ENCODE measurements at places on chromosomes 5 and 9.

GRCh38 chr9:133726401-133727276 is 11.5 kb downstream of the SARDH start:
- DNase-seq, result peak; percentile 49

GRCh38 chr5:96335873-96336272 is 97.2 kb downstream of the PCSK1 start:
- DNase-seq, result no peak

GRCh38 chr5:2024986-2025721 is 142.4 kb upstream of the IRX4 start:
- DNase-seq, result no peak

GRCh38 chr5:87127426-87127825 is 140.3 kb upstream of the RASA1 start:
- no peak for DNase-seq

DNA sequence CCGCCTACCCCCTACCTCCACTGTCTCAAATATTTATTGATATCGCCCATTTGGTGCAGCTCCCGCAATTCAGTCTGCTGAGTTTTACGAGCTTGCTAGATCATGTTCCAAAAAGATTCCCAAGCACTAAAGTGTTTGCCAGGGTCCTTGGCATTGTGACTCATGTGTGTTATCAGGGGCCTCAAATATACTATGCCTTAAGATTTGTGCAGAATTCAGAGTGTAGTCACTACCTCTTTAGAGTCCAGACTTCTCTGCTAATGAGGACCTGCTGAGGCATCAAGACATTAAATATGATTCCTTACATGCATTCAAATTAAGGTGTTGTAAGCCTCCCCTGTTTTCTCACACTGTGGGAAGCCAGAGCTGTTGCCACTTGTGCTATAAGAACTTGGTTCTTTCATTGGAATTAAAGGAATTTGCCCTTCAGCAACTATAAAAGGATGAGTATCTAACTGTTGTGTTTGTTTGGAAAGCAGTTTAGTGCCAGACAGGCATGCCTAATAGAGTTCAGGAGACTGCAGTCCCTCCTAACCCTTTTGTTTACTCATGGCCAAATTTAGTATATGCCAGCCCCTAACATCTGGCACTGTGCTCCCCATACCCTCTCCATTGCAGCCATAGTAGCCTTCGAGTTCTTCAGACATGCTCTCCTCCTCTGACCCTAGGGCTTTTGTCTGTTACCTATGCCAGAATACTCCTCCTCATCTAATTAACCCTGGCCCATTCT is 316.4 kb downstream of the NR3C1 start:
- no peak for DNase-seq

DNA sequence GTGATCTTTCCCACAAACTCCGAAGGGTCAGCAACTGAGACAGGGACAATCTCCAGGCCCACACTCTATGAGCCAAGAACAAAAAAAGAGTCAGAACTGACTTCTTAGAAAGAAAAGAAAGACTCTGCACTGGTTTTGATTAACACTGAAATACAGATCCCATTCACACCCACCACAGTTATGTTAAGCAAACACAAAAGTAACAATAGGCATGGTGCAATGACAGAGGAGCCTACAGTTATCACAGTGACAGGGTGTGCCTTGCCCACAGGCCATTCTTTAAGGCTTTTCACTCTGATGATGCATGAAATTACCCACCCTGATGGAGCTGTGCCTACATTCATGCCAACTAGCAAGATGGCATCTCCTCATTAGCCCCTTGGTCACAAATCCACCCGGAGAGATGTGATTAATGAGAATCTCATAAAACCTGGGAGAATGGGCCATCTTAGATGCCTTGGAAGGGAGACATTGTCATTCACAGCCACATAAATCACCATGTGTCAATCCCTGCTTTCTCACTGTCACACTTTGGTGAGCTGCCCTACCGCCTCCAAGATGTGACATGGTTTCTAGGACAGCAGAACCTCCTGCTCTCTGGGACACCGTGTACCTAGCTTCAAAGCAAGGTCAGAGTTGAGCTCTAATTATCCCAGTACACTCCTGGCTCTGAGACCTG is 27.6 kb upstream of the FSTL4 start:
- no peak for DNase-seq

DNA sequence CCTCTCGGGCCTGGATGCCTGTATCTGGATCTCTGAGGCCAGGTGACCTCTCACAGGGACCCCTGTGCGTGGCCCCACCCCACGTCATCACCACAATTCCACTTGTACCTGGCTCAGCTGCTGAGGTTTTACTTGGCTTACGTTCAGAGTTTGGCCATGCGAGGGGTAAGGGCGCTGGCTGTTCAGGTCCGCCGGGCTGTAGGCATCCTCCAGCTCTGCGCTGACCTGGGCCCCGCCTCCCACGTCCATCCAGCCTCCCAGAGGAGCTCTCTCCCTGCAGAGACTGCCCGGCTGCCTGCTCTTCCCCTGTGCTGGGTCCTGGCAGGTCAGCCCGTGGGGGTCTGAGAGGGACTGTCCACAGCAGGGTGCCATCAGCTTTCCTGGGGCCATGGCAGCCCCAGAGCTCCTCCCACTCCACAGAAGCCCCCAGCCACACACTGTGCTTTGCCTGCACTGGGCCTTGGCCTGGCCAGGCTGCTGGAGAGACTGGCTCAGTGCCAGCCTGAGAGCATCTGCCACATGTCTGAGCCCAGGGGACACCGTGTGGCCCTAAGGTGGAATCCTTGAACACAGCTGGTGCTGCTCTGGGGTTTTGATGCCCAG is 43.6 kb downstream of the SLC6A3 start:
- DNase-seq, result no peak

GRCh38 chr5:133998807-133999206 is 6.0 kb downstream of the VDAC1 start:
- DNase-seq, result no peak

DNA sequence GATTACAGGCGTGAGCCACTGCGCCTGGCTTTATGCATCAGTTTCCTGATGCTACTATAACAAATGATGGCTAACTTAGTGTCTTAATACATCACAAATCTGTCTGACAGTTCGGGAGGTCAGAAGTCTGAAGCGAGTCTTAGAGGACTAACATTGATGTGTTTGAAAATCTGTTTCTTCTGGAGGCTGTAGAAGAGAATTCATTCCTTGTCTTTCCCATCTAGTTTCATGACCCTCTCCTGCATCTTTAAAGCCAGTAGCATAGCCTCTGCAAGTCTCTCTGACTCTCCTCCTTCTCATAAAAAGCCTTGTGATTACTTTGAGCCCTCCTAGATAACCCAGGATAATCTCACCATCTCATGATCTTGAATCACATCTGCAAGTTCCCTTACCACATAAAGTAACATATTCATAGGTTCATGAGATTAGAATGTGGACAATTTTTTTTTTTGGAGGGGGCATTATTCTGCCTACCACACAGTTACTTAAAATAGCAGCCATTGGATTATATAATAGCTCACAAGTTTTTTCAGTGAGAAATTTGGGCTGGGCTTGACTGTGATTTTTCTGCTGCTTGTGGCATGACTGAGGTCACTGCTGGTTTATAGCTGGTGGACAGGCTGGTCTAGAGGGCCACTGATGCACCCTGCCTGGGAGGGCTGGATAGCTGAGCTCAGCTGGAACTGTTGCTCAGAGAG is 134.8 kb downstream of the FBXL7 start:
- DNase-seq, result no peak

- no peak for DNase-seq
Observed at GRCh38 chr5:112794410-112794809, 56.7 kb downstream of the APC start.

DNA sequence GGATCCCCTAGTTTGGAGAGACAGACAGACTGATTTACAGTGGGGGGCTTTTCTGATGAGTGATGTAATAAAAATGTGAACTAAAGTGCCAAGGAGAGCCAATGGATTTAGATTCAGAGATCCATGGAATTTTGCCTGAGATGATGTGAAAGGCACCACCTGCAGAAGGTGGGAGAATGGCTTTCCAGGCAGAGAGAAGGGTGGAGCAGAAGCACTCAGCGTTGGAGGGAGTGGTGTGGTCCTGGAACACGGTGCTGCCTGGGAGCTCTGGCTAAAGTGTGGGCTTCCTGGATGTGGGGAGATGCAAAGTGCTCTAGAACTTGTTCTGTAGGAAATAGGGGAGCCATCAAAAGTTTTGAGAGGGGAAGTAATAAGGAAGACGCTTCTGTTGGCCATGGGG is 57.0 kb downstream of the IQGAP2 start:
- DNase-seq, result no peak

- no peak for DNase-seq
Observed at GRCh38 chr5:14003936-14004335, 59.4 kb upstream of the DNAH5 start.

DNA sequence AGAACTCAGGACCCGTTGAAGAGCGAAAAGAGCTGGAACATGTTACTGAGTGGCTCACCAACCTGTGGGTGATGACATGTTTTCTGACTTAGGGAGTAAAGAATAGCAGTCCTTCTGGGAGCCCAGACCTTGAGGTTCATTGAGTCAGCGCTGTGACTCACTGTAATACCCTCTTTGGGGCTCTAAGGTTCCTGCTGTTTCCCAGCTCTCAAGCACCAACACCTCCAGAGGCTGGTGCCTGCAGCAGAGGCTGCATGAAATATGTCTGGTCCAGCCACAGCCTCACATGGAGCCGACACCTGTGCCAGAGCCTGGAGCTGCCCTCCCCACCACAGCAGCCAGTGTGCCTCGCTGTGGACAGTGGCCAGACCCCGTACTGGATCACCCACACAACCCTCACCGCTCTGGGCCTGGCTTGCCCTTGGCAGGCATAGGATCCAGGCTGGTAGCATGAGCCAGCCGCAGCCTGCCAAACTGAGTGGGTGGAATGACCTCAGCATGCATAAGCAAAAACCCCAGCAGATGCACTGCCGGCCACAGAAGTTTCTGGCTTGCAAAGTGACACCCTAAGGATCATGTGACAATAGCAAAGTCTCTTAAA is 143.5 kb upstream of the MRPS30 start:
- no peak for DNase-seq

- DNase-seq, result no peak
Observed at GRCh38 chr9:7676609-7677156, 122.9 kb downstream of the DMAC1 start.

DNA sequence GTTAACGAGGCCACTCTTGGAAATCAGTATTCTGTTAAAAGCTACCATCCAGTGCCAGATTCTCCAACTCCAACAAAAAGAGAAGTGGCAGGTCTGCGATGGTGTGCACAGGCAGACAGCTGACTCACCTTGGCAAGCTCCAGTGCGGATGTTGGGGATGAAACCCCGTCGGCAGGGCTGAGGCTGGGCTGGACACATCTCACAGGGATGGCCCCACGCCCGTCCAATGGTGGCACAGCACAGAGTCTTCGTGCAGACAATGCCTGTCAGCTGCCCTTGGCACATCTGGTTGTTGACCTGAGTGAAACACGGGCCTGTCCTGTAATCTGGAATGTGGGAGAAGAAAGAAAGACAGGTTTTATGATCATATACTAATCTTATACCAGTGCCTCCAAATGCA is 73.4 kb downstream of the FBN2 start:
- no peak for DNase-seq

- DNase-seq, result no peak
Observed at GRCh38 chr5:51404255-51404654, 21.0 kb downstream of the ISL1 start.

DNA sequence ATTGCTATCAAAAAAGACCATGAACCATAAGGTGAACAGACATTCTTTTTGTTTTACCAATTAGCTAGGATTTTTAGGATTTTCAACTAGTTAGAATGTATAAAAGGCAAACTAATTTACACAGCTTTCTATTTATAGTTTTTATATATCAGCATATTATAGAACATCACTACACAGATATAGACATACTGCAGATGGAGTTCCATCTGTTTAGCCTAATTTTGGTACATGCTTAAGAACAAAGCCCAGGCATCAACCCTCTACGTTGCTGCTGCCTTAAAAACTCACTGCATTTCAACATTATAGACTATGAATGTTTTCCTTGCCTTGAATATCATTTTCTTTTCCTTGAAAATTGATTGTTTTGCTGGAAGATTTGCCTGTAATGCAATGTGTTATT is 2227.5 kb upstream of the C9orf72 start:
- DNase-seq, result no peak

- peak; percentile 13 for DNase-seq
Observed at GRCh38 chr5:76175051-76175666, 92.0 kb downstream of the SV2C start.

DNA sequence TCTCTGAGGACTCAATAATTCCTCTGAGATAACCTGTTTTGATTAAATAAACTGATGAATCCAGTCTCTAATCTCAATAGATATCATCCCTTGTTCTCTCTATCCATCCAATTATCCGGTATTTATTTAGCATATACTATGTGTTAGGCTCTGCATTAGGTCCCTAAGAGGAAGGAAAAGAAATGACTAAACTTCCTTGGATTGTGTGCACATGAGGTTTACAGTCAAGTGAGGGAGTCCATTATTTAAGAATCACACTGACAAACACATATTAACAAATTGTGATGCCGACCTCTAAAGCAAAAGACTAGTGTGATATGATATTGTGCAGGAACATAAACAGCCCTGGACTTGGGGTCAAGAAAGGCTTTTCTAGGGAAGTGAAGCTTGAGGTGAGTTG is 140.8 kb downstream of the HMHB1 start:
- no peak for DNase-seq

- no peak for DNase-seq
Observed at GRCh38 chr9:86800681-86801080, 146.6 kb downstream of the GAS1 start.

DNA sequence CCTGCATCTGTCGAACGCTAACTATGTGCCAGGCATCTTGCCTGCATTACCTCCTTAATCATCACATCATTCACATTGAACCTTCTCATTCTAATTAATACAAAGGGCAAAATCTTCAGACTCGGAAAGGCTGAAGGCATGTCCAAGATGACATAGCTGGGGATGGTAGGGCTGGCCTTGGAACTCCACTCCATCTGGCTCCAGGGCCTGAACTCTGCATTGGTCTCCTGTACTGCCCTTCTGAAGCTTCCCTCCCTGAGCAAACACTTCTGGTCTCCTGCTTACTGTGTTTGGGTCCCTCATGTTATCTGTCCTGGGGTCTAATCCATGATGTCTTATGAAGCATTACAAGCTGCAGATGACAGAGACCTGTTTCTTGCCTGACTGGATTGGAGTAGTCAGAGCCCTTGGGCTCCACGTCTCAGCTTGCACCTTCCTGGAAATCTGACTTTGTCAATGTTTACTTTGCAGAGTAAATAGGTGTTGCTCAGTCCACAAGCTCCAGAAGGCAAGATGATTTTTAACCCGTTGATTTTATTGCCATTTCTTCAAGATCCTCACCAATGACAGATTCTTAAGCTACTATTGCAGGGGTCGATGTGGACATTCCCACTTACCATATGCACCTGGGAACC is 106.1 kb downstream of the GALNT10 start:
- DNase-seq, result no peak

DNA sequence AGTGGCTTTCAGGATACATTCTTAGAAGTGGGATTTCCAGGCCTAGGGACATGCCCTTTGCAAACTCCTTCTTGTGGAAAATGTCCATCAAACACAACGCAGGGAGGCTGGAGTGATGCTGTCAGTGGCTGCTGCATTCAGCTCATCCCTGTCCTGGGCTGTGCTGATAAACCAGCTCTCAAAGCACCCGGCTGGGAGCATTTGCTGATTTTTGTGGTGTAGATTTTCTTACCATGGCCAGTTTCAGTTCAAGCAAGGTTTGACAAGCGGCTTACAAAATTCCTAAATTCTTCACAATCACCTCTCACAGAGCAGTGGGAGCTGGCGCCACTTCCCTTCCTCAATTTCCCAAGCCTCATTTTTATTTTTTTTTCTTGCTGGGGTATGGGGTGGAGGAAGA is 28.2 kb downstream of the FAM163B start:
- no peak for DNase-seq
